Stimulated activated naive CD8-positive, alpha-beta T cell treated with anti-CD3 and anti-CD28 coated beads, Interleukin-15, Interleukin-2, amounts not matched to agents 100 U/mL and 50 U/mL, for 24 hours (primary cell): ENCODE measurements at places on chromosomes 3 and 15.

GRCh38 chr3:128456776-128457715 lies 9.6 kb downstream of the DNAJB8 start:
- DNase-seq = no peak

- no peak for DNase-seq
Observed at GRCh38 chr15:45157974-45158373, 28.2 kb downstream of the DUOX1 start.

- no peak for DNase-seq
Observed at GRCh38 chr15:50425219-50425618, 1.0 kb downstream of the USP8 start.

- no peak for DNase-seq
Observed at GRCh38 chr3:10460951-10461545, 44.3 kb downstream of the ATP2B2 start.

DNA sequence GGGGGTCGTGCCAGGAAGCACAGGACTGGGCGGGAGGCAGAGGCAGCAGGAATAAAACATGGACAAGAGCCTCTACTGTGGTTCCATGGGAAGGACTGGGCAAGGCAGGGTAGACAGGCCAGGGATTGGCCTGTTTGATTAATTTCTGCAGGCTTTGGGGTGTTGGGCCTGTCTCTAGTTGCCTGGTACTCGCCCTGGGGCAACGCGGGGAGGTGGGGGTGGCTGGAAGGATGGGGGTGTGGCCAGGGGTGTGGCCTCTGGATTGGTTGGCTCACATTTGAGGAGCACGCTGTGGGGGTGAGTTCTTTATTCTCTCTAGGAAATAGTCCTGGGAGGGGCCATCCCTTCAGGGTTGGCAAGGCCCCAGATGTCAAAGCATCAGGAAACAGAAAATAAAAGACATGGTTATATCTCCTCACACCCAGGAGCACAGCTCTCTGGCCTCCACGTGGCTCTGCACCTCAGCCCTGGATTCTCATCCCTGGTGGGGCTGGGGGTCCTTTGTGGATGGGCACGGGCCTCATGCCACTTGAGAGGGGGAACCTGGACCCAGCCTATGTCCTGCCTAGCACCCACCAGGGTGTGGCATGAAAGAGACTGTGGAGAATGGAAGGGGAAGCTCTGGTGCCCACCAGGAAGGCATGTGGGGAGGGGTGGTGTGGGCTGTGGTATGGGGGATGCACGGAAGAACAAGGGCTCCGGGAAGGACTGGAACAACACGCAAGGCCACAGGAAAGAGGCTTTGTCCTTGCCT lies 223.0 kb upstream of the LYSMD4 start:
- DNase-seq = no peak

- no peak for DNase-seq
Observed at GRCh38 chr3:140537727-140538082, 140.2 kb upstream of the TRIM42 start.

DNA sequence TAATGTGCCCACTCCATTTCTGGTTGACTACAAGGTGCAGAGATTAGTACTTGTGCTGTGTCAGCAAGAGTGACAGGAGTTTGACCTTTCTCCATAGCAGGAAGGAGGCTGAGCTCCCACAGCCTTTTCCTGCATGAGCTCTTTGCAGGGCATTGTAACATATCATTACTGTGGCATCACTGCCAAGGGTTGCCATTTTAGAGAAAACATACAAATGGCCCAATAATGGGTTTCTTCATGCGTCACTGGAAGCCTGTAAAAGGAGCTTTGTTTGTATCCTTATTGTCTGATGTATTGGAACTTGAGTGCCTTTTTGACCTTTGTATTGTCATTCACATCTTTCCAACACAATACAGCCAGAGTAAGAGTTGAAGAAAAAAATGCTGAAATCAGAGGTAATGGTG lies 323.0 kb upstream of the CDIN1 start:
- no peak for DNase-seq

DNA sequence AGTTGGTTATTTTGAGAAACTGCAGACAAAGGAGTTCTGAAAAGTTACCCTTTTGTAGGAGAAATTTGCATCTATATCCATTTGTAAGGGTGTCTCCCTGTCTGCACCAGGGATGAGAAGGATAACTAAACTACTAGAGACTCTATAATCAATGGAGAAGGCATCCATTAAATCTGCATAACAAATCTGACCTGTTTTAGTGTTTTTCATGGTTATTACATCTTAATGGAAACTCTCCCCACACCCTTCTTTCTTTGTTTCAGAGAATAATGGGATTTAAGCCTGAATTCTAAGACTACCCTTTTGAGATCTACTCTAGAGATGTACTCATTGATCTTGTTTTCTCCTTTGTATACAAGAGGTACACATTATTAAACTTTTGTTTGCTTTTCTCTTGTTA lies 82.0 kb upstream of the DAZL start:
- no peak for DNase-seq

- no peak for DNase-seq
Observed at GRCh38 chr3:138139691-138140090, 7.5 kb upstream of the A4GNT start.

GRCh38 chr3:148790370-148790769 lies 37.2 kb upstream of the CPB1 start:
- DNase-seq = no peak

GRCh38 chr3:113174801-113175485 lies 36.4 kb upstream of the BOC start:
- DNase-seq = no peak

- DNase-seq = no peak
Observed at GRCh38 chr15:58459560-58459959, 27.8 kb downstream of the LIPC start.

DNA sequence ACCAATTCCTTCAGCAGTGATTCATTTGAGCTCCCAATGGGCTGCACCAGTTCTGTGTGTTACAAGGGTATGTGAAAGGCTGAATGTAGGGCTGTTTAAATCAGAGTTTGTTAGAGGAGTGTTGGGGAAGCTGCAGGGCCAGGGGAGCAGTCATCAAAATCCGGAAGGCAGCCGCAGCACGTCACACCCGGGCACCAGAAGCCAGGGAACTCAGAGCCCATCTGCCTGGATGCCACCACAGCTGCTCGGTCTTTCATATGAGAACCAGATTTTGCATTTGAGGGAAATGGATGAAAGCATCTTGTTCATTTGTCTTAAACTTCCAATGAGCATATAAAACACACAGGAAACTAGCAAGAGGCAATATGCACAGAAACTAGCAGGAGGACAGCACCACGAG lies 24.2 kb upstream of the NEO1 start:
- DNase-seq = no peak

DNA sequence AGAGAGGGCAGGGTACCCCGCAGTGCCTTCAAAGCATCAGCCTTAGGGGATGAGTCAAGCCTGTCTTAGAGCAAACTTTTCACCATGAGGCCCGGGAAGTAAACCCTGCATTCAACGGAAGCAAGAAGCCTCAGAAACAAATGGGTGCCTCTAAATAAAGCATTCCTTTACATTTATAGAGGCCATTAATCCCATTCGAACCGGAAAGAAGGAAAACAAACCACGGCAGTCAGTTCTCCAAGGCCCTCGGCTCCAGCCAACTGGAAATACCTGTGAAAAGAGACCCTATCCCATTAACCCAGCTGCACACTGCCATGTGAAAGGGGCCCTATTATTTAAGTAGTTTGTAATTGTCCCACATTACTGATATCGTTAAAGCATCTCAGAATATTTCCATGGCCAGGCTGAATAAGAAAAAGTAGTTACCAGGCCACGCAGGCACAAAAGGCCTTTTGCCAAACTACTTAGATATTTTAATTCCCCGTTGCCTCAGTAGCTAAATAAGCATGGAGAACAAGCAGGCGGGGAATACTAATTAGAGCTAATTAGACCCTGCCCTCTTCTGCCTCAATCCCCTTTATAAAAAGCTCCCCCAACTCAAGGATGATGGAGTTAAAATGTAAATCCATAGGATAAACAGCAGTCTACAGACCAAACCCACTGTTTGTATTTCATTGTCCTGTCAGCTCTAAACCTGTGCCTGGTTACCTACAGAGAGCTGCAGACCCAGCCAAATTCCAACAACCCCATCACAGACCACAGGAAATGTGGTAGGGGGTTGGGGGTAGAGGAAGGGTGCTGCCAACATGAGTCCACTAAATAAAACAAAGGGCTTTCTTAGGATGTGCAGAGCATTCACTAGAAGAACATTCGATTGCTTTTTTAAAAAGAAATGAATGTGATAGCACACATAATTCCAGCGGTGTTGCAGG lies 4.1 kb downstream of the ITGB5 start:
- DNase-seq = no peak

DNA sequence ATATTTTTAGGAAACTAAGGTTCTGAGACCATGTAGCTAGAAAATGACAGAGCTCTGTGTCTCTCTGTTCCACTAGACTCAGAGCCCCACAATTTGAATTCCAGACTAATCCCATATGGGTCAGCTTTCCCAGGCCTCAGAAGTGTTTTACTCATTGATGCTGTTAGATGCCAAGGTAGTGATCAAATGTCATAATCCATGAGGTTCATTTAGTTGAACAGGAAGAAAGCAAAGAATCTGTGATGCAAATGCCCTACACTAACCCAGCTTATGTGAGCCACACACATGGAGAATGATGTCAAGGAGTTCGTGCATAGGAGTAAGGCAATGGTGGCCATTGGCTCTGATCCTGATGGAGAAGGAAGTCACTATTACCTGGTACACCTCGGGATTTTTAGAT lies 363.4 kb upstream of the RARB start:
- DNase-seq = no peak

DNA sequence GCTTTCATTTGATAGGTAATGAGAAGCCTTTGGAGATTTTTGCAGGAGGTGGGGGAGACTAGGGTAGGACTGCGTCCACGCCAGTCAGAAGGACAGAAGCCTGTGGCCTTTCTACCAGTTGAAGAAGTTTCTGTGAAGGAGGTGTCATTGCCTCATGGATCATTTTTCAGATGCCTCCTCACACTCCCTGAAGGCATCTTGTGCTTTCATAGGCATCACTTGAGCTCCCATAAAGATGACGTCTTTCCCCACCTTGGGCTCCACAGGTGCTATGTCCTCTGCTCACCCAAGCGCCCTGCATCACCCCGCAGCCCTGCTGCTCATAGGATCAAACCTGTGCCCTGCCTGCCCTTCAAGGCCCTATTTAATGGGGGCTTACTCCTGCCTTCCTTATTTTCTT lies 7.5 kb upstream of the ITGA11 start:
- DNase-seq = no peak

GRCh38 chr15:66765478-66766281 lies 63.6 kb downstream of the SMAD6 start:
- DNase-seq = no peak

- no peak for DNase-seq
Observed at GRCh38 chr3:4894891-4895530, 84.2 kb upstream of the BHLHE40 start.

GRCh38 chr3:179432021-179432420 lies 19.2 kb downstream of the GNB4 start:
- DNase-seq = no peak
